ENCODE measurements at places on chromosomes 7 and 10.

- no peak for DNase-seq
These were observed 89.7 kb downstream of the AASS start for GRCh38 chr7:122054393-122054792.

DNA sequence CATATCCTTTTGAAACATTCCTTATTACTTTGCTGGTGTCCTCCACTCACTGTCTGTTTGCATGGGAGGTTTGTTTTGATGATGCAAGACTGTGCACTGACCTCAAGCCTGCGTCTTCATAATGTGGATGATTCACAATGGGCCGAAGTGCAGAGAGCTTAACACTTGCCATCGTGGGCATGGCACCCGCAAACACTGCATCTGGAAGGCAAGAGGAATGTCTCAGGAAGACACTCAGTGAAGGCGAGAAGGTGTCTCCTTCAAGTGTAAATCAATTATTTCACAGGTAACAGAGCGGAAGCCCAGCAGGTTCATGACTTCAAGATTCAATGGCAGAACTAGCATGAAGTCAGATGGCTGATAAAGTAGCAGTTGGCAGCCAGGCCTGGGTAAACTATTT lies 98.1 kb downstream of the DPY19L1 start:
- no peak for DNase-seq

DNA sequence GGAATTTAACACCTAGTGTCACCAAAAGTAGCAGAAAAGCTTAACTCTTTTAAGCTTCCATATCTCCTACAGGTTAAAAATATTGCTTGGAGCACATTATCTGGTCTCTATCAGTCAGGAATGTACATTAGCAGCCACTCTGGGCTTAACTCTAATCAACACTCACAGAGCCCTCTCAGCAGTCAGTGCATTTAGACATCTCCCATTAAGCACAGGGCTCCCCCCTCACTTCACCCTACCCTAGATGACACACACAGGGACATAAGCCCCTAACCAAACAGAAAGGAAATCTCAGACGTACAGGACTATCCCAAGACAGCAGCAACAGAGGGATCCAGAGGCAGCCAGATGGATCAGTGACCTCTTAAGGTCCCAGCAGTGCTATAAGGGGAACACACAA lies 26.4 kb downstream of the FBXW4 start:
- no peak for DNase-seq

- no peak for DNase-seq
These were observed 127.1 kb upstream of the SVIL start for GRCh38 chr10:29761916-29762315.

DNA sequence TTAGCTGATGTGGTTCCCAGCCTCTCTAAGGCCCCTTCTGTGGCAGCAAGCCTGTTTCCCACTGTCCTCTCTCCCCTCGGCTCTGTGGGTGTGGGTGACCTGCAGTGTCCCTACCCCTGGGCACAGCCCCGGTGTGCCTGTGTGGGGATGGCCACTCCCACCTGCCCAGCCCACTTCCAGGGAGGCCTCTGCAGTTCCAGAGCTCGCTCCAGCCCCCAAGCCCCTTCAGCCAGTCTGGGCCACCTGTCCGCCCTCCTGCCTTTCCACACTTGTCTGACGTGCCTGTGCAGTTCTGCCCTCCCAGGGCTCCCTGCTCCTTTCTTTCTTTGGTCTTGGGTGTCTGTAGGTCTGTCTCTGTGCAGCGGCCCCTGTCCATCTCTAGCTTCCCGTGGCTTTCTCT lies 127.0 kb upstream of the PPIF start:
- DNase-seq, result no peak

- no peak for DNase-seq
These were observed 76.9 kb upstream of the LRRC4 start for GRCh38 chr7:128108129-128108528.

DNA sequence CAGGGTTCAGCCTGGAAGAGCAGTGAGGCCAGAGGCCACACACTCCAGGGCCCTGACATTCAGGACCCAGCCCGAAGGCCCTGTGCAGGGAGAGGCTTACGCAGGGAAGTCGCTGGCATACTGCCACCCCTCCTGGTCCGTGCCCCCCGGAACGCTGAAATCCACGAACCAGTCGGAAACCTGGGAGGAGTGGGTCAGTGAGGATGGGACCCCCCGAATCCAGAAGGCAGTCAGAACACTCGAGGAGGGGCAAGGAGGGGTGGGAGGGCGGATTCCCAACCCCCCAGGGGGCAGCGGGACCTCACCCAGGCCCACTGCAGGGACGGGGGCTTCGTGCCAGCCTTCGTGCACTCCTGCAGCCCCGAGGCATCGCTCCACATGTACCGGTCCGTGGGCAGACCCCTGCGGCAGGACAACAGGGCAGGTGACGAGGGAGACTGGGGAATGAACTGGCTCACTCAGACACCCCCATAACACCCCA lies 13.5 kb downstream of the BHLHA15 start:
- no peak for DNase-seq

- DNase-seq, result no peak
These were observed 266.5 kb downstream of the AUTS2 start for GRCh38 chr7:69864822-69865221.

GRCh38 chr7:127983804-127984332 lies 47.4 kb downstream of the LRRC4 start:
- DNase-seq, result no peak

- DNase-seq, result no peak
These were observed 14.1 kb upstream of the NT5C2 start for GRCh38 chr10:103207141-103207540.

- DNase-seq, result no peak
These were observed 12.9 kb upstream of the INPP5A start for GRCh38 chr10:132524443-132525285.

GRCh38 chr7:157890921-157891401 lies 554.2 kb downstream of the DNAJB6 start:
- DNase-seq, result no peak

DNA sequence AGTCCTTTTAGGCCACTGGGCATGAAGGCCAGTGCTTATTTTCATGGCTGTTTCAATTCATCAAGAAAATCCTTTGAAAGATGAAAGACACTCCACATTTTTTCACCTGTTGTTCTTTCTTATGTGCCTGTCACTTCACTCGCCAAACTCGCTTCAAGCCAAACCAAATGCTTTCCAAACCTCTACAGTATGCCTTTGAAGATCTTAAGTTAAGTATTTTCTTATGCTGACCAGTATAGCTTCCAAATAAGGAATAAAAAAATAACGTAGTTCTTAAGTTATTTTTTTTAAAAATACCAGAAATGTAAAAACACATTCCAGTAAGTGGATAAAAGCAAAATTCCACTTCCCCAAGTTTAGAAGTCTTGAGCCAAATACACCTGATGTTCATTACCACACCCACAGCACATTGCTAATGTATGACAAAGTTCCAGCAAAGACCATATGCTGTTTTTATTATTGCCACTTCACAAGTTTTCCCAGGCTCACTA lies 186.1 kb downstream of the MTERF1 start:
- DNase-seq, result no peak

DNA sequence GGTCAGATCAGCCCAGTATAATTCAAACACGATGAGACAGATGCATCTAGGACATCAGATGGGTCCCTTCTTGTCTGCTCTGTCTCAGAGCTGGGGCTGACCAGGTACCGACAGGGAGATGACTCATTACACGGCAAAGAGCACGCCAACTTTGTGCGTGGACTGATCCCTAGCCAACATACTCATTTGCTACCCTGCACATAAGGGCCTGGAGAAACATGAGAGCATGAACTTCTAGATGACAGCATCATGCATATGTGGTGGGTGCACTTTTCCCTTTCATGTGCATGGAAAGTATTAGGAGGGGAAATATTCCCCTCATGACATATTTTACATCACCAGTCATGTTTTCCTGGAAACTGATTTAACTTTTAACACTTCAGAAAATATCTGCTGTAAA lies 35.1 kb upstream of the NPVF start:
- DNase-seq, result no peak

GRCh38 chr7:44961844-44962482 lies 16.9 kb downstream of the MYO1G start:
- no peak for DNase-seq

- DNase-seq, result no peak
These were observed 264.5 kb downstream of the HDAC9 start for GRCh38 chr7:18760046-18760445.

DNA sequence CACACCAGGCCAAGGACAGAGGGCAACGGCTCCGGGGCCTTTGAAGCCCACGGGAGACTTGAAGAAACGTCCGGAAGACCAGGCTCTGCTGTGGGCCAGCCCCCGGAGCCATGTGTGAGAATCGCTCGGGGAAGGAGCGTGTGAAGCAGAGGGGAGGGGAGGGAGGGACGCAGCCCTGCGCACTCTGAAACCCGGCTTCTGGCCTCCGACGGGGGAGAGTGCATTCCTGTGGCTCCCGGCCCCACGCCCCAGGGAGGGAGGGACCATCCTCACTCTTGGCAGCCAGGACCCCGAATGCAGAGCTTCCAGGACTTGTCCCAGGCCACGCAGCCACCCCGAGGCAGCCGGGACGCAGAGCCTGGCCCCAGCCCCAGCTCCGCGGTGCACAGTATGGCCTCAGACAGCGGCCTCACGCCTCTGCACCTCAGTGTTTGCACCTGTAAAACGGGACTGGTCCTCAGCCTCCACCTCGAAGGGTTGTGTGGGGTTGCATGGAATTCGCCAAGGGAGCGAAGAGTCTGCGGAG lies 67.4 kb downstream of the PDGFA start:
- DNase-seq, result no peak

GRCh38 chr10:103649654-103650423 lies 156.3 kb downstream of the NEURL1 start:
- DNase-seq, result no peak

GRCh38 chr7:144653449-144653848 lies 182.4 kb downstream of the TPK1 start:
- DNase-seq, result no peak

GRCh38 chr7:66283003-66283920 lies 78.1 kb downstream of the TPST1 start:
- DNase-seq, result no peak

DNA sequence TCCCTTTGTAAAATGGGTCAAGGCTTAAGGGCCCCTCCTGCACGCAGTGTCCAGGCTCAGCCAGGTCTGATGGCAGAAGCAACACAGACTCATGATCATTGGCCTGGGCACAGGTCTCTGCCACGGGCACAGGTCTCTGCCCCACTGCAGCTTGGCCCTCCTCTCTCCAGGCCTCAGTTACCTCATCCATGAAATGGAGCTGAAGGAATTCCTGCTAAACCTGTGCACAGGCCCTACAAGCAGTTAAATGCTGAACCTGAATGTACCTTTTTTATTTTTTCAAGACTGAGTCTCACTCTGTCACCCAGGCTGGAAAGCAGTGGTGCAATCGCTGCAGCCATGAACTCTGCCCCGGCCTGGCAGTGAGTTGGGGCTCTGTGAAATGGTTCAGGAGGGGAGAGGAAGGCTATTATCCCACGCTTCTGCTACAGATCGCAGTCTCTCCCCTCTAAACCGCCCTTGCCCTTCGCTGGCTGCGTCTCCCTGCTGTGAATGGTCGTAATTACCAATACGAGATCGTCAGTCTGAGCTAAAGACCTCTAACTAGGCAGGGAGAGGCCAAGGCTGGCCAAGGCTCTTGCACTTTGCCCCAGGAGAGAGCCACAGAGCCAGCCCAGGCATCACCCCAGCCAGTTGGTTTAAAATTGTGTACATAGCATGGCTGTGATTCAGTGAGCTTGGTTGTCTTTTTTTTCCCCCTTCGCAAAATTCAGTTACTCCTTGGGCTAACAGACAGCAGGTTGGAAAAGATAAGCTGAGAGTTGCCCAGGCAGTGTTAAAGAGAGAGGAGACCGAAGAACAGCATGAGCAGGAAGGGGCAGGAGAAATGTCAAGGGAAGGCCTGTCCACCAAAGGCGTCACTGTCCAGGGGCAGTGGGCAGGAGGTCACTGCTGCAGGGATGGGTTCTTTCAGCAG lies 93.0 kb upstream of the KCTD7 start:
- no peak for DNase-seq

- DNase-seq, result no peak
These were observed 274.0 kb downstream of the ELFN1 start for GRCh38 chr7:1943933-1944618.

- no peak for DNase-seq
These were observed 79.9 kb upstream of the TMEM196 start for GRCh38 chr7:19853261-19853832.

GRCh38 chr10:48765039-48765438 lies 80.4 kb downstream of the WDFY4 start:
- DNase-seq, result no peak

DNA sequence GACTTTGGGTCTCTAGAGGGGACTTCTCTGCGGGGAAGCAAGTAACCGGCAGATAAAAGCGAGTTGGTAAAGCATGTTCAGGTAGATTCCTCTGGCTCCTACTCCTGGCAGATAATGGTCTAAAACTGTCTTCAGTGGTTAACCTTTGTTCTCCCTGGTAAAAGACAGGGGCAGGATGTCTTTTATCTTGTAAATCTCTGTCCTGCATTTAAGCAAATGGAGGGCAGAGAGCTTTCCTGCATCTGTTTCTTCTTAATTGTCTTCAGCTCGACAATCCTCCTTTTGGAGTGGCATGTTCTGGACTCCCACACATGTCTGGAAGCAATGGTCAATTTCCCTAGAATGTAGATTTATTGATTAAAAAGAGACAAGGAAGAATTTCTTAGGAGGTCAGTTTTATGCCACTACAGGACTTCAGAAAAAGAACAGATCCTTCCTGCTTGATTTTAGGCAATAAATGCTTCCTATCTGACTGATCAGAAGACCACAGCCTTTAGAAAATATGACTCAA lies 16.6 kb downstream of the C7orf33 start:
- DNase-seq, result no peak

DNA sequence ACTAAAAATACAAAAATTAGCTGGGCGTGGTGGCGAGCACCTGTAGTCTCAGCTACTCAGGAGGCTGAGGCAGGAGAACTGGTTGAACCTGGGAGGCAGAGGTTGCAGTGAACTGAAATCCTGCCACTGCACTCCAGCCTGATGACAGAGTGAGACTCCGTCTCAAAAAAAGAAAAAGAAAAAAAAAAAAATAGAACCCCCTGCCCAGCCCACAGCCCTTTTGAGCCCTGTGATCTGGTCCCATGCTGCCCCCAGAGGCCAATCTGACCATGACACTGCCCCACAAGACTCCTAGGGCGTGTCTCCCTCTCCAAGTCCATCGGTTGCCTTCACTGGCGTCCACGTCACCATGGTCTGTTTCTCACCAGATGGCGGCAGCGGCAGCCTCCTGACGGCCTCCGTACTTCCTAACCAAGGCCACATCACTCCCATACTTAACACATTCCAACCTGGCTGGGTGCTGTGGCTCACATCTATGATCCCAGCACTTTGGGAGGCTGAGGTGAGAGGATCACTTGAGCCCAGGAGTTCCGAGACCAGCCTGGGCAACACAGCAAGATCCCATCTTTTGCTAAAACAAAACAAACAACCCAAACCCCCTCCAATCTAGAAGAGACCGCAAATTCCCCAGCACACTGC lies 18.0 kb downstream of the STX1A start:
- DNase-seq, result no peak

DNA sequence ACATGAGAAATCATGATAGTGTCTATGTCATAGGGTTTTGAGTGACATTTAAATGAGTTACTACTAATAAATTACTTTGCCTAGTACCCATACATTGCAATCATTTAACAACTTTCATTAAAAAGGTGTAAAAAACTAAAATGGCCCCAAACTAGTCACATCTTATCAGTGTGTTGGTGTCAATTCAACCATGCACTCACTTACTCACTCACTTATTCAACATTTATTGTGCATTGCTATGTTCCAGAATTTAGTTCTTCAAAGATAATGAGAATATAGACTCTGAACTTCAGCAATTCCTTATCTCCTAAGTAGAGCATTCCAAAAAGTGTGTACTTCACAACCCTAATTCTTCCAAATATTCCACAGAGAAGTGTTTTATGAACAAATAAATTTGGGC lies 965.7 kb downstream of the REEP3 start:
- DNase-seq, result no peak

- no peak for DNase-seq
These were observed 102.0 kb upstream of the FOXP2 start for GRCh38 chr7:114312649-114313048.

- peak; percentile 29 for DNase-seq
These were observed 209.2 kb downstream of the SNX10 start for GRCh38 chr7:26500749-26501352.

Data from NCI-H526 treated with DMSO at 0.1 percent for 48 hours (cell line).